Suprapubic skin (tissue), 4 donors: ENCODE measurements at places on chromosomes 6 and 20. TPM values are rescaled to one million over a fixed set of nuclear protein-coding genes. Genes with fewer than 3 reads are reported as not detected.

The OXT gene
- not detected for total RNA-seq

The GJA10 gene
- total RNA-seq, result not detected

The ID4 gene
- total RNA-seq, result 135 TPM

The SIRPD gene
- total RNA-seq, result not detected

The GHRH gene
- not detected for total RNA-seq

The CYP24A1 gene
- total RNA-seq, result 1.0 TPM

The IRAK1BP1 gene
- 3.7 TPM for total RNA-seq

The BAK1 gene
- total RNA-seq, result 12.6 TPM

The RREB1 gene
- 102 TPM for total RNA-seq

The SAMD3 gene
- total RNA-seq, result not detected

The DEFB132 gene
- total RNA-seq, result not detected

The ADGRF5 gene
- total RNA-seq, result 12.0 TPM

The NCOA3 gene
- total RNA-seq, result 77.8 TPM

The WTAP gene
- 68.7 TPM for total RNA-seq

The C6orf15 gene
- 10.9 TPM for total RNA-seq

The SNRPB2 gene
- total RNA-seq, result 19.7 TPM

The ATP6V1G2 gene
- total RNA-seq, result 0.64 TPM

The BTNL2 gene
- not detected for total RNA-seq

The KCNK16 gene
- not detected for total RNA-seq

The DNAH8 gene
- total RNA-seq, result 0.23 TPM

The ENPP4 gene
- total RNA-seq, result 11.0 TPM

The GRM1 gene
- total RNA-seq, result not detected

The THEMIS gene
- 1.6 TPM for total RNA-seq
